NCI-H187 treated with DMSO at 0.1 percent for 48 hours (cell line): ENCODE measurements at places on chromosomes 11 and 22.

DNA sequence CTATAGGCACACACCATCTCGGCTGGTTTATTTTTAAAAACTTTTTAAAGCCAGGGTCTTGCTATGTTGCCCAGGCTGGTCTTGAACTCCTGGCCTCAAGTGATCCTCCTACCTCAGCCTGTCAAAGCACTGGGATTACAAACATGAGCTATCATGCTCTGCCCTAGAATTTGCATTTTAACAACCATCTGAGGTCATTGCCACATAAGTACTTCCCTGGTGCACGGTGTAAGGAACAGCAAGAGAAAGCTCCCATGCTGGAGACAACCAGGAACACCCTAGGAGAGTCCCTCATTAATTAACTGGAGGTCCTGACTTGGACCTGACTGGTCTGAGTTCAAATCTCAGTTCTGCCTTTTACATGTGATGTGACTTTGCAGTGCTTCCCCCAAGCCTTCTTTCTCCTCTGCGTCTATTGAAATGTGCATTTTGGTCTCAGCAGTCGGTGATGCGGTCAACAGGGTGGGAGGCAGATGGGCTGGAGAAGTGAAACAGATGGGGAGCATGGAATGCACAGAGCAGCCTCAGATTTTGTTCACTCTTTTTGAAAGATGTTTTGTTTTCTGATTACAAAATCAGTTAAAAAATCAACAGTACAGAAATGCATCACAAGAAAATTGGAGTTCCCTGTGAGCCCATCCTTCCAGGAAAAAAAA, 146.5 kb downstream of the MYO18B start:
- DNase-seq = no peak

DNA sequence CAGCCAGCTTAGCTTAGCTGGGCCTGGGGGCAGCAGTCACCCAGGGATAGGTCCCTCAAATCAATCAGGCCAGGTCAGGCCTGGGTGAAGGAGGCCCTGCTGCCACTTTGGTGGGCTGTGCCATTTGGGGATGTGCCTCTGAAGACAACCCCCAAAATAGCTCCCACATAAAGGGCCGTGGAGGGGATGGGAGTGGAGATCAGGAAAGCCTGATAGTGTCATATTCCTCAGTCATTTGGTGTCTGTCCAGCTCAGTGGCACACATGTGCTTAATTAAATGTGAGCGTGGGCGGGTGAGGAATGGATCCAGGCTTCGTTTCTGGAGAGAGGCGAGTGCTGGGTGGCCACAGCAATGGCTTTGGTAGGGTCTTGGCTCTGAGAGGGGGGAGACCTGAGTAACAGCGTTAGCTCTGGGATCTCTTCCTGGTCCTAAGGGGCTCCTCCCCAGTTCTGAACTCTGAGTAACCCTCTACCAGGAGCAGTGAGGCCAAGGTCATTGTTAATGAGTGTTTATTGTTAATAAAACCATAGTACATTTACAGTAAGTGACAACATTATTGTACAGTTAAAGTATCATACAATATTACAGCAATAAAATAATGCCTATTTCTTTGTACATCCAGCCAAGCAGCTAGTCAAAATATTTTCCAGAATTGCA, 45.2 kb downstream of the NAT10 start:
- no peak for DNase-seq

DNA sequence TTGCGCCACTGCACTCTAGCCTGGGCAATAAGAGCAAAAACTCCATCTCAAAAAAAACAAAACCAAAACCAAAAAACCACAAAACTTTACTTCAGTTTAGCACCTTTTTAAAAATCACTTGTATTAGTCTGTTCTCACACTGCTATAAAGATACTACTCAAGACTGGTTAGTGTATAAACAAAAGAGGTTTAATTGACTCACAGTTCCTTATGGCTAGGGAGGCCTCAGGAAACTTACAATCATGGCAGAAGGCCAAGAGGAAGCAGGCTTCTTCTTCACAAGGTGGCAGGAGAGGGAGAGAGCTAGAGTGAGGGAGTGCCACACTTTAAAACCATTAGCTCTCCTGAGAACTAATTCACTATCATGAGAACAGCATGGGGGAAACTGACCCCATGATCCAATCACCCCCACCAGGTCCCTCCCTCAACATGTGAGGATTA, 261.3 kb downstream of the TMEM135 start:
- no peak for DNase-seq

DNA sequence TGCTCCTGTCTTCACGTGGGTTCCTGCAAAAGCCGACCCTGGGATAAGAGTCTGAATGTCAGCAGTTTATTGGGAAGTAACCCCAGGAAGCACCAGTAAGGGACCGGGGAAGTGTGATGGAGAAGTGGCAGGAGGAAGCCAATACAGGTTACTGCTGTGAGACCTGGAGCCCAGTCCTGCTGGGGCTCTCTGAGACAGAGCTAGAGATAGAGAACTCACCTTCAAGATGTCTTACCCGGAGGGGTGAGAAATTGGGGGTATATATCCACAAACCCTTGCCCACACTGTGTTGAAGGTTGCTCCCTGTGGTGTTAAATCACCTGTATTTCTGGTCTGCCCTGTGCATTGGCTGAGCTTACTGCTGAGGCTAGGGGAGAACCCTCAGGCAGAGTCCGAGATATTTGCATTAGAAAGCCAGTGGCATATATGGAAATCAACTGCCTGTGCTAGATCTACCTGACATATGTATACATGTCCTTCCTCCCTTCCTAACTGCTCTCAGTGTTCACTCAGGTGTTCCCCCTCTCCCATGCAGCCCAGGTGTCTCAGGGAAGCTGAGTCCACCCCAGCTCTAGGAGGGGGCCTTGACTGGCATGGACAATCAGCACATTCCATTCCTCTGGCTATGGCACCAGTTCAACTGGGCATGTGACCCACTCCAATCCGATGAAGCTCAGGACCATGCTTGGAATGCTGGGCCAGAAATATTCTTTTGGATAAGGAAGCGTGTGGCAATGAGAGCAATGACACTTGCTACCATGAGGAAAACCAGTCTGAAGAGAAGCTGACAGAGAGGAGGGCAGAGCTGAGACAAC, 6.8 kb upstream of the MICAL2 start:
- no peak for DNase-seq
